ENCODE measurements at places on chromosomes 3 and 15. TPM values are rescaled to one million over a fixed set of nuclear protein-coding genes. Genes with fewer than 3 reads are reported as not detected.

Gene ZPLD1
- total RNA-seq: not detected

Gene ACTC1
- 15.3 TPM for total RNA-seq

Gene PAQR9
- not detected for total RNA-seq

Gene CCR8
- total RNA-seq: not detected

Gene SPINT1
- 0.61 TPM for total RNA-seq

Gene GOLGA6B
- not detected for total RNA-seq

Gene CHRM5
- total RNA-seq: not detected

Gene CGNL1
- total RNA-seq: not detected

GRCh38 chr3:122679085-122679881 is 1.4 kb upstream of the PARP14 start:
- peak; percentile 76 for DNase-seq
- H3K27ac ChIP-seq: peak overlapping the region; percentile 88
- 0 out of 2 replicates have a peak, but pooled peaks cover 4% of the 10 kb centered on the region for H3K36me3 ChIP-seq
- H3K27me3 ChIP-seq: no peaks in the 10 kb centered on the region

GRCh38 chr15:75167588-75168350 is 33.9 kb upstream of the C15orf39 start:
- DNase-seq: peak; percentile 32
- H3K4me1 ChIP-seq: peaks cover 66% of the 10 kb centered on the region
- H3K4me3 ChIP-seq: no peak overlapping the region
- H3K36me3 ChIP-seq: peaks cover 12% of the 10 kb centered on the region
- peaks cover 5% of the 10 kb centered on the region for H3K27me3 ChIP-seq
- H3K27ac ChIP-seq: no peak overlapping the region

GRCh38 chr3:18774319-18775088 is 349.4 kb upstream of the SATB1 start:
- H3K4me3 ChIP-seq: no peak overlapping the region
- no peak overlapping the region for H3K27ac ChIP-seq
- H3K4me1 ChIP-seq: no peaks in the 10 kb centered on the region
- DNase-seq: no peak
- no peaks in the 10 kb centered on the region for H3K27me3 ChIP-seq

DNA sequence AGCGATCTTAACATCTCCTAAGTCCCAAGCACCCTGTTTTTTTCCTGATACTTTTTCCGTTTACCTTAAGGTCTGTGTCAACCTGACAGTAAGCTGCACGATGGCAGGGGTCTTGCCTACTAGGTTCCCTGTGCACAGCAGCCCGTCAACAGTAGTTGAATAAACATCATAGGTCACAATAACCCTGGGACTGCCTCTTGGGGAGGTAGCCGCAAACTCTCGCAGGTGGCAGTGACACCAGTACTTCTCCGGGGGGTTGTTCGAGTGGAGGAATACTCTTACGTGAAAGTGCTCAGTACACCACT is 365 bp upstream of the PDCD6IP start:
- H3K4me3 ChIP-seq: peak overlapping the region; percentile 93
- peaks cover 30% of the 10 kb centered on the region for H3K36me3 ChIP-seq
- no peak for DNase-seq
- no peaks in the 10 kb centered on the region for H3K27me3 ChIP-seq

DNA sequence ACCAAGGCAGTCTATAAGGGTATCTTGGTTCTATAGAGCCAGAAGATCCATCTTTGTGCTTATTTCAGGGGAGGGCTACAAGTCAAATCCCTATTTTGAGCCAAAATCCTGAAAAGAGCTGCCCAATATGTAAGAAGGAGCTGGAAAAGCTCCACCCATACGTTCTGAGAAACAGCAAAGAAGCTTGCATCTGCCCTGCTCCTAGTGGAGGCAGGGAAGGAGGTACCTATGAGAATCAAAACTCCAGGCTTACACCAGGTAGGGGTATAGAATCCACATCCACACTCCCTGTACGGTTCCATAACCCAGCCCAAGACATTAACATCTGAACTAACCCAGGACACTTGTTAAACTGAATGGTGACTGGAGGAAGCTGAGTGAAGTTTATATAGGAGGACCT is 30.0 kb downstream of the PHC3 start:
- H3K27me3 ChIP-seq: no peaks in the 10 kb centered on the region
- H3K36me3 ChIP-seq: peaks cover 12% of the 10 kb centered on the region
- peaks cover 30% of the 10 kb centered on the region for H3K4me1 ChIP-seq
- H3K4me3 ChIP-seq: no peak overlapping the region
- DNase-seq: no peak
- H3K27ac ChIP-seq: no peak overlapping the region

GRCh38 chr15:43473885-43474284 is 19.1 kb downstream of the TP53BP1 start:
- no peak overlapping the region for H3K4me3 ChIP-seq
- H3K4me1 ChIP-seq: peaks cover 15% of the 10 kb centered on the region
- H3K27me3 ChIP-seq: no peaks in the 10 kb centered on the region
- H3K27ac ChIP-seq: no peak overlapping the region
- H3K36me3 ChIP-seq: peaks cover 56% of the 10 kb centered on the region
- DNase-seq: no peak

GRCh38 chr15:99506399-99506798 is 59.4 kb upstream of the MEF2A start:
- no peak overlapping the region for H3K27ac ChIP-seq
- H3K36me3 ChIP-seq: no peaks in the 10 kb centered on the region
- H3K4me1 ChIP-seq: no peaks in the 10 kb centered on the region

DNA sequence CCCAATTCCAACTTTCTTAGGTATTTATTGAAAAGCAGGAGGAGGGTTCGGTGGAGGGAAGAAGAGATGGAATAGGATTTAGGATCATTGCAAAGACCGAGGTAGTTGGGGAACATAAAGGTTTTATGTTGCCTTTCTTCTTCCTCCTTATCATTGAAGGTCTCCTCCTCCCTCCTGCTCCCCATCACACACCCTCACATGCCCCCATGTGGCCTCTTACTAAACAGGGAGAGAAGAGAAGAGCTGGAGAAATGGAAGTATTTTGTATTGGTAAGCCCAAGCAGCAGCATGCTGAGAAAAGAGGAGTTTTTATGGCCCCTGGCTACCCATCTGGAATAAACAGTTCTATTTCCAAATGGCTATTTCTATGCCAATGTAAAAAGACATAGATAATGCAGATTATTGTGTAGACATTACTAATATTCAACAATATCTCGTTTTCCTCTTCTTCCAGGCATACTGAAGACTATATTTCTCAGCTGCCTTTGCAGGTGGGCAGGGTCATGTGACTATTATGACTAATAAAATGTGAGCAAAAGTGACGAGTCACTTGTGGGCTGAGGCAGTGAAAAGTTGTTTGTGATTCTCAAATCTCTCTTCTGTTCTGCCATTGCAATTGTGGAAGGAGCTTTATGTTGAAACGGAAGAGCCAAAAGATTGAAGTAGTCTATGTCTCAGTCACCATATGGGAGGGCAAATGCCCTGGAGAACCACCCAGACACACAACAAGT is 5.2 kb upstream of the GPR176 start:
- DNase-seq: no peak
- H3K36me3 ChIP-seq: no peaks in the 10 kb centered on the region
- H3K27me3 ChIP-seq: no peaks in the 10 kb centered on the region
- H3K4me3 ChIP-seq: no peak overlapping the region
- H3K27ac ChIP-seq: peak overlapping the region; percentile 68
- H3K4me1 ChIP-seq: peaks cover 44% of the 10 kb centered on the region

GRCh38 chr3:12501360-12502020 is 17.2 kb downstream of the TSEN2 start:
- peaks cover 17% of the 10 kb centered on the region for H3K36me3 ChIP-seq
- peak overlapping the region; percentile 19 for H3K27ac ChIP-seq

GRCh38 chr3:130428871-130429712 is 83.6 kb downstream of the COL6A5 start:
- H3K27me3 ChIP-seq: no peaks in the 10 kb centered on the region
- DNase-seq: no peak
- H3K36me3 ChIP-seq: peaks cover 5% of the 10 kb centered on the region
- H3K27ac ChIP-seq: no peak overlapping the region
- no peaks in the 10 kb centered on the region for H3K4me1 ChIP-seq
- no peak overlapping the region for H3K4me3 ChIP-seq

DNA sequence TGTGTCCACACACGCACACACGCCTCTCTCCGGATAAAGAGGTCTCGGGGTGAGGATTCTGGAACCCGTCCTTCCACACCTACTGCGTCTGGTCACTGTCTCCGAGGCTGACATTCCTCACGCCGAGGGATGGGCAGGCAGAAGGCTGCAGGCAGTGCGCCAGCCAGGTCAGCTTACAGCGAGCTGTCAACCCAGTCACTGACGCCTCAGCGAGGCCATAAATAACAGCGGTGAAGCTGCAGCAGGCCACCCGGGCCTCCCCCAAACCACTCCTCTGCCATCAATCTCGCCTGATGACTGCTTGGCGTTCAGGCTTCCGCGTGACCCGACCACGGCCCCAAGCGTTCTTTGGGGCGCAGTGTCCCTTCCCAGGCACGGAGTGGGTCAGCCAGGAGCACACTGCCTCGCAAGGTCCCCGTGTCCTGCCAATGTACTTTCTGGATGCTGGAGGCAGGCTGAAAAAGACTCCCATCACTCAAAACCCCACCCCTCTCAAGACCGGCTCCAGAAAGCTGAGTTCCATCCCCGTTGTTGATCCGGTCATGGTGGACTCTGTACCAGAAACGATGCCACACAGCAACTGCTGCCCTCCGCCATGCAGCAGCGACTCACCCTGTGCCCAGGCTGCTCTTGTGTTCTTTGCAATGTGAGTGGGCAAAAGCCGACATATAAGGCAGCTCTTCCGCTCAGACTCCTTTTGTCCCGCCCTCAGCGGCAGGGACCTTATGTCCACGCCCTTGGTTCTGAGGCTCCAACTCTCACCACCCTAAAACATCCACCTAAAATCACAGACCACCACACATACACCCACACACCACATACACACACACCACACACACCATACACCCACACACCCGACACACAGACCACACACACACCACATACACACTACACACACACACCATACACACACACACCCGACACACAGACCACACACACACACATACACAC is 27.1 kb downstream of the CPN2 start:
- peak; percentile 63 for DNase-seq
- H3K36me3 ChIP-seq: peaks cover 5% of the 10 kb centered on the region
- no peak overlapping the region for H3K27ac ChIP-seq
- no peak overlapping the region for H3K4me3 ChIP-seq
- no peaks in the 10 kb centered on the region for H3K4me1 ChIP-seq
- H3K27me3 ChIP-seq: peaks cover 17% of the 10 kb centered on the region

DNA sequence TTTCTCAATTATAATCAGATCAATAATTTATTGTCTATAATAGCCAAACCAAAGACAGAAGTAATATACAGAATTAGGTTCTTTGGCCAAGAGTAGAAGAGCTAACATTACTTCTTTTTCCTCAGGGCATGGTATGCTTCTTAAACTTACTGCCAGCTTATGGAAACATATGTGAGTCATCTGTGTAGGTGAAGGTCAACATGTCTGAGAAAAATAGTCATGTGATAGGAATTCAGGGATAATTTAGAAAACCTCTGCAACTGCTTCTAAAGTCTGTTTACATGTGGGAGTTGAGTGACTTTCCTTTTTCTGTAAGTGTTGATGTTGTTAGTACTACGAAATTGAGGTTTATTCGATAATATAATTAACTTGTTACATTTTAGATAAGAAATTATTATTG is 19.2 kb upstream of the MAP6D1 start:
- DNase-seq: peak; percentile 86
- peak overlapping the region; percentile 69 for H3K27ac ChIP-seq
- H3K4me3 ChIP-seq: 0 out of 2 replicates have a peak overlapping the region, but pooled peaks have one; percentile 41
- H3K27me3 ChIP-seq: no peaks in the 10 kb centered on the region
- peaks cover 26% of the 10 kb centered on the region for H3K36me3 ChIP-seq

DNA sequence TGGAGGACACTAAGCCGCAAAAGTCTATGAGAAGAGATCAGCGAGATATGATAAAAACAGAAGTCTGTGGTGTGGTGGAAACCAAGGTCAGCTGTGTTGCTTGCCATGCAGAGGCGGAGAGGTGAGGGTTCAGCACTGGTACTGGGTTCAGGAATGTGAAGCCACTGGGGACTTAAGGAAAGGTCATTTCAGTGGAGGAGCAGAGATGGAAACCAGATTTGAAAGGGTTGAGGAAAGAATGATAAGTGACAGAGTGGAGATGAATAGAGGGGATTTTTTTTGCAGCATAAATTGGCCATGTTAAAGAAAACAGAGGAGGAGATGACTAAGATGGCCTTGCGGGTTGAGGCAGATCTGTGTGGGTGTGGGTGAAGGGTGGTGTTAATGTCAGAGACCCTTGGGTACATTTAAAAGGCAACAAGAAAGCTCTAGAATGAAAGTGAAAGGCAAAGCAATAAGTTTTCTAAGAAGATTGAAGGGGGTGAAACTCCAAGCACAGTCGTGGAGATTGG is 265.5 kb downstream of the ADAMTSL3 start:
- H3K36me3 ChIP-seq: no peaks in the 10 kb centered on the region
- no peak for DNase-seq
- no peaks in the 10 kb centered on the region for H3K27me3 ChIP-seq
- no peak overlapping the region for H3K27ac ChIP-seq
- H3K4me1 ChIP-seq: no peaks in the 10 kb centered on the region
- H3K4me3 ChIP-seq: no peak overlapping the region

- no peak for DNase-seq
- H3K27ac ChIP-seq: no peak overlapping the region
- H3K36me3 ChIP-seq: no peaks in the 10 kb centered on the region
- no peaks in the 10 kb centered on the region for H3K27me3 ChIP-seq
- peaks cover 42% of the 10 kb centered on the region for H3K4me1 ChIP-seq
- no peak overlapping the region for H3K4me3 ChIP-seq
Measured at GRCh38 chr15:99578809-99579208, 13.0 kb downstream of the MEF2A start.

GRCh38 chr3:191137708-191138107 is 61.3 kb upstream of the OSTN start:
- no peak for DNase-seq
- H3K27ac ChIP-seq: no peak overlapping the region
- H3K4me1 ChIP-seq: peaks cover 59% of the 10 kb centered on the region
- H3K27me3 ChIP-seq: peaks cover 2% of the 10 kb centered on the region
- H3K4me3 ChIP-seq: no peak overlapping the region

- no peak for DNase-seq
- H3K27me3 ChIP-seq: peaks cover 15% of the 10 kb centered on the region
- H3K4me1 ChIP-seq: no peaks in the 10 kb centered on the region
- H3K36me3 ChIP-seq: no peaks in the 10 kb centered on the region
- no peak overlapping the region for H3K4me3 ChIP-seq
Measured at GRCh38 chr15:29528276-29528675, 258.7 kb upstream of the NSMCE3 start.

- H3K27me3 ChIP-seq: peaks cover 6% of the 10 kb centered on the region
- no peaks in the 10 kb centered on the region for H3K36me3 ChIP-seq
- H3K4me1 ChIP-seq: peaks cover 10% of the 10 kb centered on the region
Measured at GRCh38 chr3:193132964-193133363, 108.1 kb upstream of the PLAAT1 start.

Data from HFFc6 (cell line).